ENCODE measurements at places on chromosomes 1 and 21.

DNA sequence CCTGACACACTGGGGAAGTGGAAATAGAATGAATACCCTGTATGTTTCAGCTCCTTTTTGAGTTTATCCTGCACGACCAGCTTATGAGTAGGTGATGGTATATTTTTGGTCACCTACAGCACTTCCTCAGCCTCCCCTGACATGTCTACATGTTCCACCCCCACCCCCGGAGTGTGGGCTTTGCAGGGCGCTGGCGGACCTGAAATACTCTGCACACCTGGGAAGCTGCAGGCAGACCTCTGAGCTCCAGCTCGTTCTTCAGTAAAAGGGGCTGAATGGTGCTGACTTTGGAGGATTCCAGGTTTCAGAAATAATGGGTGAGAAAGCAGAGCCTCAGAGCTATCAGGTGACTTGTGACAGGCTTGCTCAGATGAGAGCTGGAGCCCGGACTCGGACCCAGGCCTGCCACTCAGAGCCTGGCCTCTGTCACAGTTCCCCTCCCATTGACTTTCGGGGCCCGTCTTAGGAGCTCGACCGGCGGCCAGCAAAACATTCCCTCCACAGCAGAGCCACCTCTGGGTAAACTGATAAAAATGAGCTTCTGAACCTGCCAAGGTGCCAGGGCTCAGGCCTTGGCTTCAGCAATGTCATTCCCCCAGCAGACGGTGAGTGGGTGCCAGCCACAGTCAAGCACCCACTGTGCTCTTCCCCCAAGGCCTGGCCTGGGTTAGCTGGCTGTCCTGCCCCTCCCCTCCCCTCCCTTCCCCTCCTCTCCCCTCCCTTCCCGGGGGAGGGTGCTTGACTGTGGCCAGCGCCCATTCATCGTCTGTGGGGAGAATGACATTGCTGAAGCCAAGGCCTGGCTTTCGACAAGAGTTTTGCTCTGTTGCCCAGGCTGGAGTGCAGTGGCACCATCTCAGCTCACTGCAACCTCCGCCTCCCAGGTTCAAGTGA, 30.1 kb downstream of the DOP1B start:
- DNase-seq = no peak

GRCh38 chr21:36385233-36386030, at the start of gene CHAF1B:
Gene CHAF1B, plus strand, starts transcription at chr21:36385392. Its CDS starts 745 bp downstream, at chr21:36386137.
- DNase-seq = peak; percentile 91

DNA sequence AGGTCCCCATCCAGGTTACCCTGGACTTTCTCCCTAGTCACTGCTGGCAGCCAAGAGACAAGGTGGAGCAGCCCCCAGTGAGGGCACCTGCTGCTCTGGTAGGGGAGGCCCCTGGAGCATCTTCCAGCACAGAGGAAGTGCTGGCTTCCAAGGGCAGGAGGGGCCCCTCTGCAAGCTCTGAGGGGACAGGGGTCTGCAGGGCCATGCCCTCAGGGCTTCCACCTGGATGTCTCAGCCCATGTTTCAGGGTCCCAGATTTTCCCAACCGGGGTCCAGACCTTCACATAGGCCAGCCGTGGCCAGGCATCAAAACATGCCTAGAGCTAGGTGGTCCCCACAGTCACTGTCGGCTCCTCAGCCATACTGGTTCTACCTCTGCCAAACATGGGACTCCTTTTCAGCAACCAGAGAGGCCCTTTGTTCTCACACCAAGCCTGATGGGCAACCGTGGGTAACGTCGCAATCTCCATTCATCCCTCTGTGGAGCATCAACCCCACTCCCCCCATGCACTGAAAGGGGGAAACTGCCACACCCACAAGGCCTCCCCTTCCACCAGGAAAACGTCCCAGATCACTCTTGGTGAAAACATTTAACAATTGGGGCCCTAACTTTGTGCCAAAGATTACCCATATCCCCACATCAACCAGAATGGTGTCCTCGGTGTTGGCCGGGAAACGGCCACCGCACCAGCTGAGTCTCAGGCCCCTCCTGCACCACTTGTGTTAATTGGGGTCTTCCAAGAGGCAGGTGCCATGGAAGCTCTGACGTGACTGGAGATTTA, 1.9 kb upstream of the COL6A2 start:
- DNase-seq = no peak

DNA sequence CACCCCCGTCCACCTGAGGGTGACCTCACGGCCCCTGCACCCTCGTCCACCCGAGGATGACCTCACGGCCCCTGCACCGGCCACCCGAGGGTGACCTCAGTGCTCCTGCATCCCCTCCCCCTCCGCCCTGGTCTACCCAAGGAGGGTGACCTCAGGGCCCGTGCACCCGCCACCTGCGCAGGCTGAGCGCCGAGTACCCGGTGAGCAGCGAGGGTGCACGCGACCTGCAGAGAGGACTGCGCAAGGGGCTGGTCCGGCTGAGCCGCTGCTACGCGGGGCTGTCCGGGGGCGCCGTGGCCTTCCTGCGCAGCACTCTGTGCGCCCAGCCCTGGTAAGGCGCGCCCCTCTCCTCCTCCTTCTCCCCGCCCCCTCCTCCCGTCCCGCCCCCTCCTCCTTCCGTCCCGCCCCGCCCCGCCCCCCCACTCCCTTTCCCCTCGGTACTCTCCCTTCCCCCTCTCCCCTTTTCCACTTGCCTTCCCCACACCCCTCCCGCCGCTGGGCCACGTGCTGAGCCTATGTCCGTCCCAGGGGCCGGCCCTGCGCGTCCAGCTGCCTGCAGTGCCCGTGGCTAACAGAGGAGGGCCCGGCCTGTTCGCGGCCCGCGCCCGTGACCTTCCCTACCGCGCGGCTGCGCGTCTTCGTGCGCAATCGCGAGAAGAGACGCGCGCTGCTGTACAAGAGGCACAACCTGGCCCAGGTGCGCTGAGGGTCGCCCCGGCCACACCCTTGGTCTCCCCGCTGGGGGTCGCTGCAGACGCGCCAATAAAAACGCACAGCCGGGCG, 28.4 kb downstream of the TRIM11 start:
- peak; percentile 84 for DNase-seq

DNA sequence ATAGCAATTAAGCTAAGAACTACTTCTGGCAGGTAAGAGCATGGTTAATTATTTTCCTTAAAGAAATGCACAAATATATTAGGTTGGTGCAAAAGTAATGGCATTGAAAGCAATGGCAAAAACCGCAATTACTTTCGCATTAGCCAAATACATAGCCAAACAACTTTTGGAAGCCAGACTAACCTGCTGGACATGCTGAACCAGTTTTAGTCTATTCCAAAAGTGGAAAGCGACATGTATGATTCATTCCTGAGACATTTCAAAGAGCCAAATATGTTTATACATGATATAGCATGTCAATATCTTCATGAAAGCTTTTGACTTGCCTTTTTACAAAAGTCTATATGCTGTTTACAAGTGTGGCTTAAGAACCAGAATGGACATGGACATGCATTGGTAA, 23.4 kb upstream of the DR1 start:
- no peak for DNase-seq

DNA sequence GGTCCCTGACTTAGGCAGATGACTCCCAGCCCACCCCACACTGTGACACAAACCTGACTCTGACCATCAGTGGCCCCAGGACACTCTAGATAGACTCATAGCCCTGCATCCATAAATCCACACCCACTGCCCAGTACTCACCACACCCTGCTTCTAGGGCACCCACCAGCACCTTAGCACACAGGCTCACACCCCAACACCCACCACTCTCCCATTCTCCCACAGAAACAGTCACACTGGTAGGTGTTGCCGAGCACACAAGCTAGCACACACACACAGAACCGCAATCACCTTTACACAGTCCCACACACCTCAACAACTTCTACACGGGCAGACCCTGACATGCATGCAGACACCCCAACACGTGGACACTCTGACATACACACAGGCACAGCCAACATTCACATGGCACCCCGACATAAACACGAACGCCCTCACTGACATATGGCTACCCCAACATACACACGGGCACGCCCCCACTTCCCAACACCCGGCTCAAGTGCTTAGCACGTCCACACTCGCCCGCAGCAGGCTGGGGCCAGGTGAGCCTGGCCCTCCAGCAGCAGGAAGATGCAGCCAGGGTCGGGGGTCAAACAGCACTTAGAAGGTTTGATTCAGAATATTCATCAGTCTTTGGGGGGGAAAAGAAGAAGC, 105.5 kb upstream of the TARDBP start:
- no peak for DNase-seq

DNA sequence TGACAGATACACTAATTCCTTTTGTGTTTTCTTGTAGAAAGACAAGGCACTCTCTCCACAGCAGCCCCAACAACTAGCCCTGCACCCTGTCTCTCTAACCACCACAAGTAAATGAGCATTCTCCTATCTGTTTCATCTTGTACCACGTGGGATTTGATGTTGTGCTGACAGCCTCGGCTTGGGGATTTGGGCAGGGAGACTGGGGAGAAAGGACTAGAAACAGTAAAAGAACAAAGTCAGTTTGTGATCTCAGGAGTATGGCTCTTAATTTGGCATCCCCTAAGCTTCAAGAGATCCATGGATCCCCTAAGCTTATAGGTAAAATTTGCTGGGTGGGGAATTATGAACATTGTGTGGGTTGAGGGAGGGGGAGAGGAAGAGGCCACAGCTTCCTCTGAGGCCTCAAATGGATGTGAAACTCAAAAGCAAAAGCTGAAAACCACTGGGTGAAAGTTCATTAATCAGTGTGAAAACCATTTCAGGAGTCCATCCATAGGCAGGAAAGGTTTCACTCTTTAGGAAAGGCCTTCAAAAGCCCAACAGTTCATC, 3.1 kb downstream of the C1orf162 start:
- DNase-seq = peak; percentile 64

- no peak for DNase-seq
Observed at GRCh38 chr1:60911966-60912697, 170.2 kb upstream of the NFIA start.

GRCh38 chr1:97488530-97488929, 432.3 kb downstream of the DPYD start:
- DNase-seq = no peak

- no peak for DNase-seq
Observed at GRCh38 chr1:228270032-228270431, 62.2 kb downstream of the OBSCN start.

- DNase-seq = no peak
Observed at GRCh38 chr1:53066488-53066887, 4.5 kb downstream of the PODN start.
